ENCODE measurements at places on chromosomes 5 and 9.

GRCh38 chr5:149288436-149288835 is 16.8 kb downstream of the AFAP1L1 start:
- peak; percentile 66 for DNase-seq

GRCh38 chr5:20570486-20570885 is 582.5 kb upstream of the CDH18 start:
- no peak for DNase-seq

- peak; percentile 72 for DNase-seq
Measured at GRCh38 chr9:131407717-131408195, 13.9 kb downstream of the PRRC2B start.

DNA sequence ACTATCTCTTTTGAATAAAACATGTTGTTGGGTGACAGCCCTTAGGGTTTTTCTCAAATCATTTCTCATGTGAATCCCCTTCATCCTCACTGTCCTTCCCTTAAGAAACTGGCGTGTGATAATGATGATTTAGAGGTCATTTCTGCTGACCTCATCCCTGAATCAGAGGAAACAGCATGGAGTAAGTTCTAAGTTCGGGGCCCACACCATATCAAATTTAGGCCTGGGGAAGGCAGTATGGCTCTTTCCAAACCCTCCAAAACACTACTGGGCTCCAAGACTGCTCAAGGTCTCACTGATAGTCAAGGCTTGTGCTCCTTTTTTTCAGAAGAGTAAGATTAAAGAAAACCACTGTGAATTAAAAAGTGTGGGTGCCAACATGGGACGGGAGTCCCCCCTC is 872 bp upstream of the SMIM3 start:
- no peak for DNase-seq

DNA sequence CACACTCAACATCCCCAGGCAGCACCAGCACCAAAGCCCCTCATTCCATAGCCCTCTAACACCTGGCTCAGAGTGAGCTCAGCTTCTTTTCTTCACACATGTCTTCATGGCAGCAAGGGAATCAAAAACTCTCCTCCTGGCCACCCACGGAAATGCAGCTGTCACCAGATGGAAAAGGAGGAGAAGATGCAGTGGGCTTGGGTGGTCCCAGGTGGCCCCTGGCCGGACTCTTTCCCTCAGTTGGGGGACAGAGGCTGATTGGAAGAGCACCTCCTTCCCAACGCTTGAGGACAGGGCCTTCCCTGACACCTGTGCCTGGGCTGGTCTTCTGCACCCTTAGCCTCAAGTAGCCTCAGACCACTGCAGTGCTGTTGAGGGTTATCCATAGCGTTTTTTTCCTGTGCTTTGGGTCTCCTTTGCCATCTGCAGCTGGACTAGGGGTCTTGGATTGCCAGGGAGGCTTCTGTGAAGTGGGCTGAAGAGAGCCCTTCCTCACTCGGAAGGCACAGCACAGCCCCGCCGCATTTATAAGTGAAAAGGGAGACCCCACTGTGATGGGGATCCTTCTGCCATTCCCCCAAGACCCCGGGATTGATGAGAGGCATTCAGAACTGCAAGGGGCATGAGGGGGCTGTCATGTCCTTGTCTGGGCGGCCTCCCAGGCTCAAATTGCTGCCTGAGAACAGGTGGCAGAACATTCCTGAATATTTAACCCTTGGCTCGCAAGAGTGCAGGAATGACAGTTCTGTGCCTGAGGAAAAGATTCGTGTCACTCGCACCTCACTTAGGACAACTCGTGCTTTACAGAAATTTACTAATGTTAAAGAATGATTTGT is 200.0 kb downstream of the AUH start:
- DNase-seq: no peak

DNA sequence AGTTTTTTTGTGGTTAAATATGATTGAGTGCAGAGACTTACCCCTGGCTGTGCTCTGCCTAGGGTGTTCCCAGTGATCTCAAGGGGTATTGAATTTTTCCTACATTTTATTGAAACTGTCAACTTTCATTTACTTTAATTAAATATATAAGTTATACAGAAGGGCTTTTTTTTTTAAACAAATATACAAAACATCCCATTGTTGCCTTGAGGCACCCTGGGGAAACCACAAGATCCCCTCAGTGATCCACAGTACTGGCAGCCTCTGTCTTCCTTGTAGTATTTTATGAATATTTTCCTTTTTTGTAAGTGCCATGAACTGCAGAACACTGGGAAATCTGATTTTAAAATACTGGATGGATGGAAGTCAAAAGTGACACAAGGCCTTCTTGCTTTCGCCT is 123.7 kb downstream of the TLE1 start:
- DNase-seq: no peak

GRCh38 chr5:83055166-83055565 is 22.0 kb downstream of the TMEM167A start:
- no peak for DNase-seq

GRCh38 chr5:109076741-109077140 is 329.0 kb downstream of the FER start:
- no peak for DNase-seq

- no peak for DNase-seq
Measured at GRCh38 chr5:13919087-13919486, 25.4 kb downstream of the DNAH5 start.

GRCh38 chr5:53059281-53059680 is 50.3 kb downstream of the MOCS2 start:
- DNase-seq: no peak

- no peak for DNase-seq
Measured at GRCh38 chr5:64570395-64570996, 64.7 kb downstream of the RGS7BP start.

DNA sequence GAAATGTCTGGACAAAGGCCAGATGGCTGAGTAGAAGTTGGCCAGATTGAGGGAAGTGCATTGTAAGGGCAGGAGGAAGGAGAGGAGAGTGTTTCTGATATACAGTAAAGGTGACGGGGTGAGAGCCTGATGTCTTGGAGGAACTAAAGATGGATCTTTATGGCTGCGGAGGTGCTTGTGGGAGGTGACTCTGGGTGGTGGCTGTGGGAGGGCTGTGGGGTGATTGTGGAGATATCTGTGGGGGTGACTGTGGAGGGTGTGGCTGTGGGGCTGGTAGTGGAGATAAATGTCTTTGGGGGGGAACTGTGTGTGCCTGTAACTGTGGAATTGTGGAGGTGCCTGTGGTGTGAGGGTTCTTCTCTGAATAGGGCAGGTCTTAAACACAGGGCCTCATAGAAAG is 121.4 kb downstream of the CMYA5 start:
- no peak for DNase-seq

DNA sequence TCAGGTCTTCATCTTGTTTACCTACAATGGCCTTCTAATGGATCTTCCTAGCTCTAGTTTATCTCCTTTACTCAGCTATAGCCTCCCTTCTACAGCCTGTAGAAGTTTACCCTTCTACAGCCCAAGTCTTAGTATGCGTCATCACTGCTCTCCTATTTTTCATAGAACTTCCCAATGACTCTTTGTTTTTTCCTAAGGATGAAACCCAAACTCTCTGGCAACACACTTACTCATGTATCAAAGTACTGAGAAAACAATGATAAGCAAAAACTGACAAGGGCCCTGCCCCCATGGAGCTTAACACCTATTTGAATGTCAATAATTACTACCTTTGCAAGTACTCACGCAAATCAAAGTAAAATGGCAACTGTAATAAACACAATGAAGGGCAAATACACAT is 33.7 kb downstream of the LEAP2 start:
- no peak for DNase-seq

- no peak for DNase-seq
Measured at GRCh38 chr5:141762790-141763368, 80.8 kb upstream of the ARAP3 start.

- DNase-seq: no peak
Measured at GRCh38 chr5:171342362-171343111, 33.5 kb downstream of the TLX3 start.

DNA sequence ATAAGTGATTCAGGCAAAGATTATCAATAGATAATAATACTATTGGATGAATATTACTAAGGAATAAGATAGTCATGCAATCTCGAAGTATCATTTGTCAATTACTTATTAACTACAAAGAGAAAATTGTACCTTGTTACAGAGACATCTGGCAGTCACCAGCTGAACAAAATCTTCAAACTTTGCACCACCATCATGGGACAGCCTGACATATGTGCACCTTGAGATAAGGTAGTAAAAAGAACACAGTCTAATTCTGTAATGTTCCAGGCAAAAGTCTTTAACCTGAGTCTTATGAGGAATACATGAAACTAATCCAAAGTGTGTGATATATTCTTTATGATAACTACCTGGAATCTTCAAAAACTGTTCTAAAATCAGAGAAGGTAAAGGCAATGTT is 423.0 kb upstream of the ZNF608 start:
- no peak for DNase-seq

DNA sequence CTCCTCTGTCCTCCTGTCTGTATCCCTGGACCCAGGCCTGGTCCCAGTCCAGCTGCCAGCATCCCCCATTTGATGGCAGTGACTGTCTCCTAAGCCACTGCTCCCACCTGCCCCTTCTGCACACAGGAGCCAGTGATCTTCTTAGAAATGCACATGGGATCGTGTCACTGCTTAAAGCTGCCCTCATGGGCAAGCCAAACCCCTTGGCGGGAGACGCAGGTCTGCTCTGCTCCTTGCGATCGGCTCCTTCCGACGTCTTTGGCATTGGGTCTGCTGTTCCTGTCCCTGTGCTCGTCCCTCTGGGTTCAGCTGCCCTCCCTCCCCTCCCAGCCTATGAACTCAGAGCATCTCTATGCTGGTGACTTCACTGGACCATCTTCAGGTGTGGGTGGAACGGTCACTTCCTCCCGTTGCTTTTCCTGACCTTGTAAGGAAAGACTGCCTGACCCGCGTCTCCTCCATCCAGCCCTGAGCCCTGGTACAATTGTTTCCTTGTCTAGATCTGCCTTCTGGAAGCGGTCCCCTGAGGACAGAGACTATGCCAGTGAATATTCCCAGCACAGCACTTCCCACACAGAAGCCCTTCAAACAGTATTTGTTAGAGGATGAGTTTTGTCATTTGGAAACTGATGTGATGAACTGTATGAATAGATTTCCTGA is 116.5 kb downstream of the ZNF354C start:
- peak; percentile 45 for DNase-seq

DNA sequence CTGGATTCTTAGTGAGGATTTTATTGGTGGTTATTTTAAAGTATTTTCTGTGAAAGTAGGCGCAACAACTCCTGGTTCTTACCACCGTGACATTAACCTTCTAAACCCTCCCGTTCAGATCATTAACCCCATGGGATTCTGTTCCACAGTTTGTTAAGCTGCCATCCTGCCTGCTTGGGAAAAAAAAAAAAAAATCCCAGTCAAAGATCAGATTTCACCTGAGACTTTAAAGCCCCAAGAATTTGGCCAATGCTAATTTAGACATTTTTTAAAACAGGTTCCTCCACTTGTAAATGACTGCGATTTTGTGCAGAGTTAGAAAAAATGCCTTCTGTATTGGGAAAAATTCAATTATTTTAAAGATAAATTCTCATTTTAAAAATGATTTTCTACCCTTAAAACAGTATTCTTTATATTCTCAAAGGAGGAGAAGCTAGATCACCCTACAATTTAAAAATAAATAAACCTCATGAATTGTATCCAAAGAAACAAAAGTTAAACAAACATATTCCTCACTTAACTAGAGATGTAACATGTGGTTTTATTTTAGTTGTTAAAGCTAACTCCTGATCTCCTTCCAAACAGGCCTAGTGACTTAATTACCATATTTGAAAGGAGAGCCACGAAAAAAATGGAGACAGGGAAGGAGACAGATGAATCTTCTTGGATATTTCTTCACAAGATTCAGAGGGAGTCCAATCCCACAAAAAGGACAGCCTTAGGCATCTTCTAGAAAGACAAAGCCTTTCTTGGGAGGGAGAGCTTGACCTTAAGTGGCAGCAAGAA is 93.1 kb upstream of the IFNK start:
- no peak for DNase-seq

DNA sequence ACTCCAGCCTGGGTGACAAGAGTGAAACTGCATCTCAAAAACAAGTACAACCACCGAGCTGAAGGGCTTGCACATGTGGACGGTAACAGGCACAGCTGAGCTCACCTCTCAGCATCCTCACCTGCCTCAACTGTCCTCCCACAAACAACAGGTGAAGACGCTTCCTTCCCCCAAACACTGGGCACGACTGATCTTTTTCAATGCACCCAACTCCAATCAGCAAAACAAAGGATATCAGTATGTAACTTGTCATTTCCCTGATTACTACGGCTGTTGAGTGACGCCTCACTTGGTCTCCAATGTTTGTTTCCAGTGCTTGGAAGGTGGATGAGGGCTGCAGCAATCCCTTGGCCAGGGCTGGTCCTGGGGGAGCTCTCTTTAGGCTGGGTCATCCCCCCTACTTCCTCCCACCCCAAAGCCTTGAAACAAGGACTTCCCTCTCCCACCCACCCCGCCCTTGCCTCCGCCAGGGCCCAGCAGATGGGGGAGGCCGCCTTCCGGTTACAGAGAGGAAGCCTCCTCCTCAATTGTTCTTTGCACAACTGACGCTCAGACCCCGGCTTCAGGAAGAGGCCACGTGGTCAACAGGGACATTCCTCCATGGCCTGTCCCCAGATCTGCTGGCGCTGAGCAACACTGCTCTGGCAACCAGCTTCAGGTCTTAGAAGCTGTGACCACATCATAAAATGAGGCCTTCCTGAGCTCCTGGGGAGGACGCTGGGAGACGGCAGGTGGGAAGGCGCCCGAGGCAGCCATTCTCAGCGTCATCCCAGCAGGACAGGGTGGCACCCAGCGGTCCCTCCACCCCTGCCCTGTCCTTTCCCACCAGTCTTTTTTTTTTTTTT is 5.9 kb downstream of the FAM78A start:
- peak; percentile 84 for DNase-seq

DNA sequence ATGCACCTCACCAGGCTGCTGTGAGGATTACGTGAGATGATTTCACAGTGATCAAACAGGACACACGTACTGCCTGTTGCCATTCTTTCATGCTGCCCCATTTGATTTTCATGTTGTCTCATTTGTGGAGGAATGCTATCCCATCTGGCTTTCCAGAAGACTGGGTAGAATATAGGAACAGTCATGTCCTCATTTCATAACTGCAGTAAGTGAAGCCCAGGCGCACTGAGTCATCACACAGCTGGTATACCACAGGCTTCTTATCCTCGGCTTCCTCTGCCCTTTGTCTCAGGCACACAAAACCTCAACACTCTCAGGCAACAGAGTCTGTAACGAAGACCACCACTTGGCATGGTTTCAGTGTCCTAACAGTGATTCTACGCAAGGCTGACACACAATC is 62.3 kb downstream of the LHFPL2 start:
- DNase-seq: no peak

GRCh38 chr5:68529581-68529980 is 314.0 kb downstream of the PIK3R1 start:
- DNase-seq: no peak

GRCh38 chr9:3125602-3126405 is 281.9 kb upstream of the PUM3 start:
- DNase-seq: no peak

GRCh38 chr9:121703014-121703734 is 51.7 kb downstream of the DAB2IP start:
- DNase-seq: no peak

Data from right cardiac atrium (tissue), 5 donors.